C1 segment of cervical spinal cord (tissue), 14 donors: ENCODE measurements at places on chromosomes 4 and X.

GRCh38 chrX:143231492-143231891, 205.8 kb downstream of the SPANXN4 start:
- no peak for DNase-seq

DNA sequence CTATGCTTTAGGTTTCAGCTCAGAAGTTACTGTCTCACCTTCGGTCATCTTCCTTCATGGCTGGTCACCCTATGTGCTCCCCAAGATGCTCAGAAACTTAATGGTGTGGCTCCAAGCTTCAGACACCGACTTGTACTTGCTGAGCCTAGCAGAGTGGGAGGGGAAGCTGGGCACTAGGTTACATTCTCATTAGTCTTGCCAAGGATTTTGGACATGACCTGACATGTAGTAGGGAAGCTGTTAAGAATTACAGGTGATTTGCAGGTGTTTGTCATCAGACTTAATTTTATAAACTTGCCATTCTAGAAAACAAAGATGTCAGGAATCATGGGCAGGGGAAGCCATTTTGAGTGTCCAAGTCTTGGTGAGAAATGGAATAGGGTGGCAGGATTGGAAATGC, 72.4 kb downstream of the CCNG2 start:
- no peak for DNase-seq

DNA sequence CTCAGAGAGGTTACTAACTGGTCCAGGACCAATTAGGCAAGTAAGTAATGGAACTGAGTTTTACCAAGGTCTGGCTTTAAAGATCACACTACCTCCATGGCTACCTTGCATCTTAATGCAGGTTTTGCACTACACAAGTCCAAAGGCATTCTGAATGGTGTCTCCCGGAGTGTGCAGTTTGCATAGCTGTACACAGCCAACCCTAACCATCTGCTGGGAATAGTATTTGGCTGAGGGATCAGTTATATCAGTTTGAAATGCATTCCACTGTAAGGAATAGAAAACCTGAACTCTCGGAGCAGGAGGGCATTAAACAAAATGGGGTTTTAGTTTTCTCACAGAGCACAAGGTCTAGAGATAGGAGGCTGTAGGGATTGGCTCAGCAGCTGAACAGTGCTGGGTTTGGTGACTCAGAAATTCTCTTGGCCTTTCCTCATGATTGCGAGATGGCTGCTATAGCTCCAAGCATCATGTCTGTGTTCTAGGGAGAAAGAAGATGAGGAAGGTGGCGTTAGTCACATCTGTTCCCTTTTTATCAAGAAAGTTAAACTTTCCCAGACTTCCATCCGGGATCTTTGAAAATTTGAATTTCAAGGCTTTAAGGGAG, 177.1 kb downstream of the NHS start:
- no peak for DNase-seq

DNA sequence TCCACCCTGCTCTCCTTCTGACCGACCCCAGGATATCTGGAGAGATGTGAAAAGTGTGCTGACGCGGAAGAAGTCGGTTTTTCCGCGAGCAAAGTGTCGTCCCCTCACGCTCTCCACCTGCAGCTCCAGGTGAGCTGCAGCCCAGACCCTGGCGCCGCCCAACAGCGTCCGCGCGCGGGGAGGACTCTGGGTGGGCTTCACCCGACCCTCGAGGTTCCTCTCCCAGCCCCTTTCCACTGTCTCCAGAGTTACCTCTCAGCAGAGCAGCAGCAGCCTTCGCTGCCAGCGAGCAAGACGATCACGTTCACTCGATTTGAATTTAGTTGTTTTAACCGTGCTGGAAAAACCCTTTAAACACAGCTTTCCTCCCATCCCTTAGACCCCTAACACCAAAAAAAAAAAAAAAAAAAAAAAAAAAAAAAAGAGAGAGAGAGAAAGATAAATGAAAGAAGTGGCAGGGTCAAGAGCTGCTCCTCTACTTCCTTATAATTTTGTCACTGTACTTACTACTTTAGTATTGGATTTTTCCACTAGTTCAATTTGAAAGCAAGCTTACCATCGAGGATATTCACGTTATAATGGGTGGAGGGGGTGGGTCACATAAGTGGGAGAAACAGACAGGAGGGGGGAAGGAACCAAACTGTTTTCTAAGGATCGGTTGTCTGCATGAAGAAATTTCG, 758 bp upstream of the NR3C2 start:
- DNase-seq: no peak

GRCh38 chrX:1027133-1027532, 185.3 kb downstream of the CRLF2 start:
- no peak for DNase-seq

DNA sequence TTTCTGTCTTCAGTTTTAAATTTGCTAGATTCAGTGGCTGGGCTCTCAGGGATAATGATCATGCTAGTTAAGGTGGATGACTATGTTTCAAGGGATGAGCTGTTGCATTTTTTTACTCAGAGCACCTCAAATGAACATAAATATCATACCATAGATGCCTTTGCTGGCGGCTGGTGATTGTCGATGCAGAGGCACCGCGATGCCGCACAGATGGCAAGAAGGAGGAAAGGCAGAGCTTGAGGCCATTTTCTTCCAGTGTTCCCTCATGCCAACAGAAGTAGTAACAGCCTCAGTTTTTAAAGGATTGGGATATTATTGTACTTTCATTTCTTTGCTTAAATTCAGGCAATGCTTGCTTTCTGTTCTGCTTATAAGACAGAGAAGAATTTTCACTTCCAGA, 654.7 kb upstream of the IGFBP7 start:
- DNase-seq: no peak

- no peak for DNase-seq
Measured at GRCh38 chr4:79048878-79049277, 109.6 kb upstream of the PAQR3 start.

DNA sequence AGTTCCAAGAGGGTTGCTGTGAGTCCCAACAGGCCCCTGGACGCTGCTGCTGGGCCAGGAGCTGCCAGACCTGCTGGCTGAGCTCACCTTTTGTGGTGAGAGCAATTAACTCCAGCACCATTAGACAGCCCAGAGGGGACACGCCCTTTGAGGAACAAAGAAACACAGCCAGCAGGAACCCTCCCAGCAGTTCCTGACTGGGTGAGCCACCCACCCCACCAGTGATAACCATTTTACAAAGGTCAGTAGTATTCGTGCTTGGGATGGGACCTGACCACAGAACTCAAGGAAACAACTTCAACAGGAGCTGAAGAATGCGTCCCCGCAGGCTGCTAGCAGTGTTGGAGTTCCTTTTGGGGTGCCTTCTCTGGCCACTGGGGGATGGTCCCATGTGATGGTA, 38.8 kb upstream of the AFAP1 start:
- DNase-seq: no peak

DNA sequence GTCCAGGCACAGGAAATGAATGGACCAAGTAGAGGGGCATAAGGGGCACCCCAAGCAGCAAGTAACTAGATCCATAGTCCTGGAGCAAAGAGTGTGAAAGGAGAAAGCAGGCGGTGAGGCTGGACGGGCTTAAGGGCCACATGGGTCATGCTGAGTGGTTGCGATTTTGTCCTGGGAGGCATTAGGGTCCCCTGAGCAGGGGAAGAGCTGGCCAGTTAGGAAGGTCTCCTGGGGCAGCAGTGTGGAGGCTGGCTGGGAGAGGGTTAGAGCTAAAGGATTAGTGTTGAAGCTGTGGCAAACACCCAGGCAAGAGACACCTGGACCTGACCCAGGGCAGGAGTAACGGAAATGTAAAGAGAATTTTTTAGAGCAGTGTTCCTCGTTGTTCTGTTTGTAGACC, 26.5 kb downstream of the MYOZ2 start:
- no peak for DNase-seq

DNA sequence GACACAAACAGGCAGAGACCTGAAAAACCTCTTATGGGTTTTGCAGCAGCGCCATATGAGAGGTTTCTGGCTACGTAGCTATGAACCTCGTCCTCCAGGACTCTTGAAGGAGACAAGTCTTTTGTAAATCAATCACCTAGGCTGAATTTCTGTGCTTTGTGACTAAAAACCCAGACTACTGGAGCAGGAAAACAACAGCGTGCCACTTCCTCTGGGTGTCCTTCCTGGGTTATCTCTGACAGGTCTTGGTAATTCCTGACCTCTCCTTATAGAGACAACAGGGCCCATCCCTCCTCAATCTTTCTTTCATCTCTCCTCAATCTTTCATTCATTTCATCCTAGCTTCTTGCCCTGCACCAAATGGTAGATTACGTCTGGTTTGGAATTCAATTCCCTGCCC, 5.7 kb downstream of the S100P start:
- DNase-seq: no peak

GRCh38 chr4:142336251-142336934, 509.7 kb downstream of the INPP4B start:
- no peak for DNase-seq

DNA sequence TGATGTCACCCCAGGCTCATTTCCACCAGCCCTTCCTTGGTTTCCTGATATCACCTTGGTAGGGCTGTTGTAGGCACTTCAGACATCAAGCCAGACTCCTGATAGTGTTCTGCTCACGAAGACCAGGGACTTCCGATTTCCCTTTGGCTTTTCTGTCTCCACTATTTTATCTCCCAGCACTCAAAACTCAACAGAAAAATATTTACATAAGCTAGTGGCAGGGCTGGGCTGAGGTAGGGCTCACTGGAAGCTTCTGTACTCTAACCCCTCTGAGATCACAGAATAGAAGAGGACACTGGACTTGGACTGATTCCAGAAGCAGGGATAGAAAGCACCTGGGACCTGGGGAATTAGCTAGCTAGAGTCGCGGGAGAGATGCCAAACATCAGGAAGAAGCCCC, 34.4 kb upstream of the EFNB1 start:
- no peak for DNase-seq

DNA sequence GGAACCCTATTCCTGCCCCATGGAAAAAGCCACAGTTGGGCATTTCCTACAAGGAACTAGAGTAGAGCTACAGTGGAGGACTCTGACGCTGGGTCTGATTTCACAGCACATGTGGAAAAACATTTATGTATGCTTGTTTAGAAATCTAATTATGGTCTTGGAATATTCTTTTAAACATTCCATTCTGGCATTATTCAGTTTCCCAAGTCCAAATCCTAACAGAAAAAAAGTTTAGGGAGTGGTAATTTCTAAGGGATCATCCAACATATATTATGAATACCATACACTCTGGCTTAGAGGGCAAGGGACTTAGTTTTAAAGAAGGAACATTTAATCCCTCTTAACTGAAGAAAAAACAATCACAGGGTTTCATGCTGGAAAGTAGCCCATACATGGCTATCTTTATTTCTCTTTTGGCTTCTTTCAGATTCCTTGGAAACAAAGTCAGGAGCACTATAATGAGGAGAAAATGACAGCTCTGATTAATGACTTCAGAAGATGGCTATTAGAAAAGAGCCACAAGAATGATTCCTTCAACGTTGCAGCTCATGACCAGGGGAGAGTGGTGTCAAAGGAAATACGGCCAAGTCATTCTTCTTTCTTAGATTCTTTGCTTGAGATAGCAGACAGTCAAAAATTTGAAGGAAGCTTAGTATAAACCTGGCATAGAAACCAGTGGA, 56.1 kb downstream of the CNGA2 start:
- no peak for DNase-seq

DNA sequence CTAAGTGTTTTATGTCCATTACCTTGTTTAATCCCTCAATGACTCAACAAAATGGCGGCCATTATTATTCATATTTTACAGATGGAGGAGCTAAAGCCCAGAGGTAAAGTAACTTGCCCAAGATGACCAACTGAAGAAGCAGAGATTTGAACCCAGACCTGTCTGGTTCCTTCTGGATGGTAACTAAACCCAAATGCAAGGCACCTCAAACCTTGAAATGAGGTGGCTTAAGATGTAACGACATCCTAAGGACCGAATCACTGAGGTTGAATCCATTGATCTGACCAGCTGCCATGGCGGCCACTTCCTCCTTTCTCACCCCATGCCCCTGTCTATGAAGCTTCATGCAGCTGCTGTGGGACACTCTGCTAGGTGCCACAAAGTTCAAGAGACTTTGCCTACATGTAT, 932 bp downstream of the TLR10 start:
- no peak for DNase-seq

DNA sequence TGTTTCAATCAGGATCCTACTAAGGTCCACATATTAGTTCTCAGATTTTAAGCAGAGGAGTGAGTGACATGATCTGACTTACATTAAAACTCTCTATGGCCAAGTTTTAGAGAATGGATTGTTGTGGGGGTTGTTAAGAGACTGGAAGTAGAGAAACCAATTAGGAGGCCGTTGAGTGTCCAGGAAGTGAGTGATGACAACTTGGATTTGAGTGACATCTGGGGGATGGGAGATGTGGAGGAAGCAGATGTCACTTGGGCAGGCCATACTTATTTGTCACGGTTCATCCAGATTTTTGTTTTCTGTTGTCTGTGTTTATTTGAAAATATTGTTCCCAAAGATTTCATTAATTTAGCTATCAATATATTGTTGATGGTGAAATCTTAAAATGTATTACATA, 28.3 kb downstream of the ADD1 start:
- DNase-seq: no peak

DNA sequence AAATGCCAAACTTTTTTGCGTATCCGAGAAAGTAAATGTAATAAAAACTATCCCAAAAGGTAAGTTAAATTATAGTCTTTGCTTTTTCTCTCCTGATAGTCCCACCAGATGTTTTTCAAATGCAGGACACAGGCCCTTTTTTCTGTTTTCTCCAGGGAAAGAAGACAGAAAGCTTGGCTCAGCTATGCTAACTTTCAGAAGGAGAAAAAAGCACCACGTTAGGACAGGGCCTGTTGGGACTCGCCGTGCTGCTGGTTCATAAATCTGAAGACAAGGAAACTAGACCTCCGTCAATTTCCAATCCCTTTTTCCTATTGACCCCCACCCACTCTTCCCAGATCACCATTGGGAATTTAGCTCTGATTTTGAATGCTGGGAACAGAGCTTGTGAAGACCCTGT, 220.9 kb upstream of the SFRP2 start:
- no peak for DNase-seq

GRCh38 chrX:73213734-73214425, 771 bp downstream of the NAP1L2 start:
- DNase-seq: peak; percentile 11

GRCh38 chr4:107304699-107305286, 268.7 kb upstream of the DKK2 start:
- no peak for DNase-seq
